ENCODE measurements at places on chromosomes 6 and 20.

GRCh38 chr6:98900706-98901105 lies 47.0 kb downstream of the FBXL4 start:
- no peak for DNase-seq

DNA sequence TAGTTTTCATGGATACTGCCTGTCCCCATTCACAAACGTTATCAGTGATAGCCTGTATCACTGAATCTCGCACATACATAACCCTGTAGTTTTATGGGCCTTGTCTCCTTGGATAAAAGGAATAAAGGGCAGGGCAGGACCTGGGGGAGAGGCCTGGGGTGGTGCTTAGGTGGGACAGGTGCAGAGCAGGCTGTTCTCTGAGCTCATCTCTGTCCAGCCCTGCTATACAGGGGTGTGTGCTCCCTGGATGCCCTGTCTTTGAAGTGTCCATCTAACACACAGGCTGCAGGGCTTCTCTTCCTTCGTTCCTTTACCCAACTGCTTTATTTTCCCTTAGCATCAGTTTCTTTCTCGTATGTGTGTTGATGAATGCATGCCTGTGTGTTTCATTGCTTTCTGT lies 26.4 kb downstream of the BRPF3 start:
- DNase-seq, result no peak

DNA sequence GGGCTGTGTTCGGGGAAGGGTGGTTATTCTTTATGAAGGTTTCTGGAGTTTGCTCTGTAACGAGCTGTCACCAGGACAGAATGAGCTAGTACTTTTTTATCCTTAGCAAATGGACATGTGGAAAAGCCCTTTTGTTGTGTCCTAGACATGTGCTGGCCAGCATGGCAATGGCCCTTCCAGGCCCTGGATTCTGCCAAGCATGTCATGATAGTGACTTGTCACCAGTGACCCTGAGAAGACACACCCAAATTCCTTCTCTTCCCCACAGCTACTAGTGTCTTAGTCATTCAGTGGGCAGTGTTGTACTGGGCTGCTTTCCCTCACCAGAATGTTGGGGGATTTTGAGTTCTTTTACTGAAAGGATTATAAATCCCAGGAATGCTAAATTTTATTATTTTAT lies 74.0 kb upstream of the XRN2 start:
- DNase-seq, result no peak

DNA sequence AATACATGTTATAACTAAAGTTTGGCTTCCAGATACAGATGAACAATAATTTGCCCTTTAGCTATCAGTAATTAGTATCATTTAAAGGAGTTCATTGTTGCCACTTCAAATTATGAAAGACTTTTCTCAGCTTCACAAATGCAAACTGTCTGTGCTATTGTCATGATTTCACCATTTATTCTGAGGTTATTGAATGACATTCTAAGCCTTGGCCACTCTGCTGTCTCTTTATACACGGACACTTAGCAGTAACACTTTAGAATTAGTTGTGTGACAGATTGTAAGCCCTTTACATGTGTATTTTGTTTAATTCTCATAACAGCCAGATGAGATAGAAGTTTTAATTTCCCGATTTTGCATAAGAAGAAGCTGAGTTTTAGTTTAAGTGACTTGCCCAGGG lies 176.6 kb downstream of the SLC35F1 start:
- no peak for DNase-seq

- DNase-seq, result no peak
Observed at GRCh38 chr20:59817846-59818615, 115.4 kb downstream of the SYCP2 start.

DNA sequence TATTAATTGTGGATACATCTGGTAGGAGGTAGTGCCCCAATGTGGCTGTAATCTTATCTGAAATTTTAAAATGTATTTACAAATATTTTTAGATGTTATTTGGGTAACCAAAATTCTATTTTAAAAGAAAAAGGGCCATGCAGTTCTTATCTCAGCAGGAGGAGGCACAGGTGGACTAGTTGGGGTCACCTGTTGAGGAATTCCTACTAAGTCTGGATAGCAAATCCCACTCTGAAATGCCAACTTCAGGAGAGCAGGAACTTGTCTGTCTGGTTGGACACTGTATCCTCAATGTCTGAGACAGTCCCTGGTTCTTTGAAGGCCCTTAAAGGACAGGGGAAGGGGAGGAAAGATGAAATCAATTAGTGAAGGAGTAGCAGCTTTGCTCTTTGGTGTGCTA lies 82.6 kb downstream of the EYA2 start:
- DNase-seq, result no peak

GRCh38 chr6:1055015-1055921 lies 256.6 kb upstream of the FOXQ1 start:
- no peak for DNase-seq

- DNase-seq, result no peak
Observed at GRCh38 chr20:2365666-2366065, 15.0 kb upstream of the TGM6 start.

DNA sequence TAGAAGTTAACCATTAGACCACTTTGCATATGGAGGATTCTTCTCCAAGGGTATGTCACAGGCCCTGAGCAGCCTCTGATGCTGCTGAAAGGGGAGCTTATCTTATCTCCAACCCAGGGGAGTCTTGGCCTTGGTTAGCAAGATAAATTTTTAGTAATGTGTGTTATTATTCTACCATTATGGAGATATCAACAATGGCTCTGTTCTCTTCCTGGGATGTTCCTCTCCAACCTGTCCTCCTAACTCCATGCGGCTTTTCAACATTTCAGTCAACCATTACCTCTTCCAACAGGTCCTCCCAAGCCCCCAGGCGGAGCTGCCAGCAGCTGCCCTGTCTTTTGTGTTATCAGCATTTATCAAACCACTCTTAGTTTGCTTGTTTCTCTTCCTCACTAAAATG lies 48.4 kb upstream of the FOXC1 start:
- no peak for DNase-seq

DNA sequence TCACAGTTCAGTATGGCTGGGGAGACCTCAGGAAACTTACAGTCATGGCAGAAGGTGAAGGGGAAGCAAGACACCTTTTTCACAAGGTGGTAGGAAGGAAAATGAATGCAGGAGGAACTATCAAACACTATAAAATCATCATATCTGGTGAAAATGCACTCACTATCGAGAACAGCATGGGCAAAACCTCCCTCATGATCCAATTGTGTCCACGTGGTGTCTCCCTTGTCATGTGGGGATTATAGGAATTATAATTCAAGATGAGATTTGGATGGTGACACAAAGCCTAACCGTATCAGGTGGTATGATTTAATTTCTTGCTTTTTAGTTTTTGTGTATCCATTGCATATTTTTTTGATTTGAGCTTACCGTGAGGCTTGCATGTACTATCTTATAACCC lies 133.2 kb upstream of the SYNCRIP start:
- DNase-seq, result no peak

DNA sequence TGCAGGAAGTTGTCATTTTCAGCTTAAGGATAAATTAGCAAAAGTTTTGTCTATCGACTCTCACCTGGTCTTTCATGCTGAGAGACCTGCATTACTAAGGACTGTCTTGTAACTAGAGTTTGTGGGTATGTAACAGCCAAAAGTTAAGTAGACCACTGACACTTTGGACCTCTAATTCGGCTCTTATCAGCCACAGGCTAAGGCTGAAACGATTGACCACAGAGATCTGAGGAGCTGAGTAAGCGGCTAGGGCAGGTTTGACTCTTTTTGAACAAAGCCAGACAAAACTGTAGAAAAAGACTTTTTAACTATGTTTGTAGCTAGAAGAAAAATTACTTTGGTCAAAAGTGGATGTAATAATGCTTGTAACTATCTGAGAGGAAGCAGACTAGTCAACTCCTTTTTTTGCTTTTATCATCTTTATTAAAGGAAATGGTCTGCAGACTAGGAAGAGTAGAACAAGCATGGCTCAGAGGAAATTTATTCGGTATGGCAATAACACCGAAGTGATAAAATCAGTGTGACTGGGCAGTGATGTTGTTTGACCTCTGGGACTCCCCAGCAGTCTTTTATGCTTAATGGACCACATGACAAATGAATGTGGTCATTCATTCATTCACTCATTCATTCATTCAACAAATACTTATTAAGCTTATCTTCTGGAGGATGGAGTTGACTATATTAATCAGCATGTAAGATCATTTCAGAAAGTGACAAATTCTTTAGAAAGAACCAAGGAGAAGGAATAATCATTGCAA lies 725.0 kb upstream of the HS3ST5 start:
- no peak for DNase-seq

- no peak for DNase-seq
Observed at GRCh38 chr6:136920216-136920615, 1.9 kb upstream of the SLC35D3 start.

DNA sequence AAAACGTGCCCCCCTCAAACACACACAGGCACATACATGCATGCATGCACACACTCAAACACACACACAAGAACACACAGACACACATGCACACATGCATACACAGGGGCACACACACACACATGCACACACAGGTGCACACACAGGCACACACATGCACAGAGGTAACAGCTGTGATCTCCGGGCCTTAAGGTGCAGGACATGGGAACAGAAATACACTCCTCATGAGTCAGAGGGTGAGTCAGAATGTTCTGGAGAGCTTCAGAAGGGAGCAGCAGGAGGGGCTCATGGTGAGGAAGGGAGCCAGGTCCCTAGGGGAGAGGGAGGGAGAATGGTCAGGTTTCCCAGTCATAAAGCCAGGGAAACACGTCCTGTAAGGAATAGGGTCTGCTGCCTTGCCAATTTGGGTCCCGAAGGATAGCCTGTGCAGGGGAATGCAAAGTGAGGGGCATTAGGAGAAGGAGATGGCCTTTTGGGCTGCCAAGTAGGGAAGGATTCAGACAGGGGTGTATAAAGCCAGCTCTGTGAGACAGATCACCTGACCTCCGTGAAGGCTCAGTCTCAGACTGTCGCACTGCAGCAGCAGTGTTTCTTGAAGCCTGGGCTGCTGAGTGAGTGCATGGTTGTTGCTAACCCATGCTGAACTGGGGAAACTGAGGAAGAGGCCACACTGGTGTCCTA lies 123.9 kb downstream of the MAFB start:
- no peak for DNase-seq

DNA sequence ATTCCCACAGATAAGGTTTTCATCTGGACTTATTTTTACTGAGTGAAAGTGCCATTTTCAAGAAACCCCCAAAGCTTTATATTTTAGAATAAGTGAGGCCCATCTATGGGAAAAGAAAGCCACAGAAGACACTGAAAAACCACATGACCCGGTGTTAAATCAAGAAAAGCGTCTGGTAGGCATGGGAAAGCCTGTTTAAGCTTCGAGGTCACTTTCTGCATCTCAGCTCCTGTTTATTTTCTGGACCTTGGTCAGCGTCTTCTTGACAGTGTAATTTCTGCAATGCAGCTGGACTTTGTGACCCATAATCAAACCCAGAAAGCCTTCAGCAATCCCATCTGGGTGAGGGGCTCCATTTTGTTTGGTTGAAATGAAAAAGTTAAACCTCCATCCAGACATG lies 59.6 kb upstream of the NEDD9 start:
- no peak for DNase-seq

DNA sequence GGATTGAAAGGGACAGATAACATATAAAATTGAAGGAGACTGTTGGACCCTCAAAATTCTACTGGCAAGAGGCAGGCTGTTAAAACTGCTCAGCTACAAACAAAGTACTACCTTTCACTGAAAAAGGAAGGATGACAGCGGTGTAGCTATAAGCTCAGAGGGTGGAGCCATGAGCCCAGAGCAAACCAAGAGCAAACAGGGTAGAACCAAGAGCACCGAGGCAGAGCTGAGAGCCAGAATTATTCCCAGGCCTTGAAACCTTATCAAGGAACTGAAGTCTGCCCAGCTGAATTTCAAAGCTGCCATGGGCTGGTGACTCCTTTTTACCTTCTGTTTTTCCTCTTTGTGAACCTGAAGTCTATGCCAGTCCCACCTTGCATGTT lies 74.7 kb upstream of the SLC4A11 start:
- no peak for DNase-seq

- DNase-seq, result no peak
Observed at GRCh38 chr6:135600931-135601330, 103.4 kb upstream of the AHI1 start.

- DNase-seq, result no peak
Observed at GRCh38 chr20:53187392-53188068, 215.4 kb downstream of the TSHZ2 start.

- no peak for DNase-seq
Observed at GRCh38 chr6:3759646-3760232, 8.2 kb upstream of the PXDC1 start.
